Karpas-422 (cell line): ENCODE measurements at places on chromosomes 5 and 9. TPM values are rescaled to one million over a fixed set of nuclear protein-coding genes. Genes with fewer than 3 reads are reported as not detected.

Gene HSDL2
- total RNA-seq, result 18.4 and 47.3 TPM in 2 replicates

Gene NEUROG1
- not detected in 2 replicates for total RNA-seq

Gene GADD45G
- not detected in 2 replicates for total RNA-seq

Gene GMCL2
- not detected in 2 replicates for total RNA-seq

Gene NRG2
- not detected in 2 replicates for total RNA-seq

Gene GDF9
- total RNA-seq, result 1.2 and 1.5 TPM in 2 replicates

Gene ORM2
- total RNA-seq, result not detected in 2 replicates

Gene CFAP90
- total RNA-seq, result not detected in 2 replicates

Gene FAM169A
- not detected in 2 replicates for total RNA-seq

Gene FOXD4L5
- total RNA-seq, result not detected in 2 replicates

Gene GCNT4
- not detected in 2 replicates for total RNA-seq

Gene CSF1R
- not detected in 2 replicates for total RNA-seq

Gene PCDHGA8
- 8.8 and 9.6 TPM in 2 replicates for total RNA-seq

Gene FAM114A2
- 22.7 and 32.5 TPM in 2 replicates for total RNA-seq

Gene NR4A3
- 0.18 and 0.45 TPM in 2 replicates for total RNA-seq

Gene PCDHA6
- total RNA-seq, result not detected in 2 replicates

Gene DMGDH
- total RNA-seq, result not detected in 2 replicates

Gene IFNK
- total RNA-seq, result not detected in 2 replicates

Gene ZDHHC11
- 10.8 and 15.7 TPM in 2 replicates for total RNA-seq

Gene SLC35D2
- 0.51 and 1.9 TPM in 2 replicates for total RNA-seq

Gene SEC16A
- 21.5 and 26.6 TPM in 2 replicates for total RNA-seq

Gene GRXCR2
- not detected in 2 replicates for total RNA-seq

Gene SCGB3A2
- total RNA-seq, result not detected in 2 replicates

Gene CNTFR
- total RNA-seq, result not detected in 2 replicates

Gene ISL1
- total RNA-seq, result not detected in 2 replicates

Gene NRARP
- 1.4 and 1.8 TPM in 2 replicates for total RNA-seq

Gene NTNG2
- total RNA-seq, result 0.40 and 2.5 TPM in 2 replicates

Gene HSD17B4
- total RNA-seq, result 57.6 and 127 TPM in 2 replicates

Gene RNF180
- total RNA-seq, result 0.29 and 0.30 TPM in 2 replicates
